NCI-H187 (cell line): ENCODE measurements at places on chromosomes 13 and 19.
A peak's percentile ranks its signal among the peaks of the same experiment; 100 is the strongest.

DNA sequence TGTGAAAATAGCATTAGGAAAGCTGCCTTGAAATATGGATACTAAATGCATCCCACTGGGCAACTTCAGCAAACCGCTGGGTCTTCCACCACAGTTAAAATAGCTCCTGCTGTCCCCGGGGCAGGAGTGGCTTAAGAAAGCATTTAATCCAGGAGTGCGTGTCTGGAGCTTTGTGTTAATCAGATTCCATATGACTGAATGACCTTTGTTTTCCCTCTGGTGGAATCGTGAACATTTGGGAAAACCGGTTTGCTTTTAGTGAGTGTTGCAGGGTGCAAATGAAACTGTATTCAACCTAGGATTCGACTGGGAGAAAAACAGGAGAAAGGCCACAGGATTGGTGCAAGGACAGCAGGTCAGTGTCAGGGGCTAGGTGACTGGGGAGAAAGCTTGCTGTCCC lies 237.6 kb upstream of the MAB21L1 start:
- no peak for DNase-seq

GRCh38 chr19:37991176-37991835 lies 84.3 kb downstream of the SIPA1L3 start:
- no peak for DNase-seq

- DNase-seq: peak; percentile 55
These were observed 5.5 kb downstream of the HRC start for GRCh38 chr19:49149652-49150105.

- DNase-seq: no peak
These were observed 1.9 kb upstream of the CCNP start for GRCh38 chr19:40228346-40228745.

GRCh38 chr13:112447306-112447705 lies 71.2 kb downstream of the SPACA7 start:
- no peak for DNase-seq

DNA sequence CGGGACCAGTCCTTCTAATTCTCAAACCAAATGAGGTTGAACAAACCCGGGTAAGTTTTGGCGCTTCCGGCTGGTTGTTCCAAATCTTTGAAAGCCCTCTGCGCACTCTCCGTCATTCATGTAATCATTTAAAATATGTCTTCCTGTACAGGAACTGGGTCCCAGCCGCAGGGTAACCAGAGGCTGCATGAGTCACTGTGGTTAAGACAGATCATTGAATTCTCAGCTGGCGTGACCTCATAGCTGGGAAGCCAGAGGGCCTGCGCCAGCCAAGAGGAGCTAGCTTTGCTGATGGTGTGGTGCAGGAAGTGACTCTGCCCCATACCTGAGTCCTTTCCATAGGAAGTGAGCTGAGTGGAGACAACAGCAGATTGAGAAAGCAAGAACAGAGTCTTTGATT lies 135.2 kb downstream of the TSHZ3 start:
- DNase-seq: no peak

GRCh38 chr13:50309318-50309717 lies 294.1 kb downstream of the KCNRG start:
- DNase-seq: no peak

DNA sequence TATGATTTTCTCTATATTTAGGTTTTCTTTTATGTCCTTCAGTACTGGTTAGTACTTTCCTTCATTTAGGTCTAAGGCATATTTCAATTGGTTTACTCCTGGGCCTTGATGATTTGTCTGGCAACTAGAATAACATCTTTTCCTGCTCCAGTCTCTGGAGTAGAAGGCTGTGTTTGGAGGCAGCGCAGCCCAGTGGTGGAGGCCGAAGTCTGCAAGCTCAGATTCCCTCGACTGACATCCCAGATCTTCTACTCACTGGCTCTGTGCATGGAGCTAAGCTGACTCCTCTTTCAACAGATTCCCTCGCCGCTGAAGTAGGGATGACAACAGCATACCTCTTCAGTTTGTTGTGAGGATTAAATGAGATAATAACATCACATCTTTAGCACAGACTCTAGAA lies 141.0 kb downstream of the RAP2A start:
- DNase-seq: no peak

DNA sequence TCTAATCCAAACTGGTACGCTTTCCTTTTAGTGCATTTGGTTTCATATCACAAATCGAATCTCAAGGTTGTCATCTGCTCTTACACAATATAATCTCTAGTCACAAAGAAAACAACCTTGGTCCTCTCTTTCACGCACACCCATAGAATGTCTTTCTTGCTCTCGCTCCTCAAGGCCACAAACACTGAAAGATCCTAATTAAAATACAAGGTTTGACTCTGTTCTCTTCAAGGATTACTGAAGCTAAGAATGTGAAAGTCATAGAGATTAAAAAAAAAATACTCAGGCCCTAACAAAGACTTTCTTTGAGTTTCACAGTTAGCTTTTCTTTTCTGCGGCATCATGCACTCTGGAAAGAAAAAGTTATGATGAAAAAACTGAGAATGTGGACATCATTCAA lies 891.5 kb downstream of the EFNB2 start:
- no peak for DNase-seq

DNA sequence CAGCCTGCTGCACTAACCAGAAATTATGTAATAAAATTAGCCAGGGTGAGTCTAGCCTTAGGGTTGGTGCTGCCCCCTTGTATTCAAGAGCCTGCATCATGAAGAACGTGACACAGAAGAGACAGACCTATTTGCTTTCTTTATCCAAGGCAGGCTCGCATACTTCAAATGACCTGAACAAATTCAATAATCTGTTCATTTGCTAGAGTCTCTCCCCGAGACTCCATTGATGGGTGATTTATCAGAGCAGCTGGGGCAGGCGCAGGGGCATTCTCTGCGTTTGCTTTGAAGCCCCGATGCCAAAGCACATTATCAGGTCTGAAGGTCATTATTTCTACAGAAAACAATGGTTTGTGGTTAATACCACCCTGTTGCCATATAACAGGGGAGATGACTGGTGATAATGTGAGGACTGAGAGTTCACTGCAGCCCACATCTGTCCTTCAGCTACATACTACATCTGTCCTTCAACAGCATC lies 520.3 kb downstream of the DIAPH3 start:
- no peak for DNase-seq

- no peak for DNase-seq
These were observed 12.0 kb downstream of the BCAM start for GRCh38 chr19:44820648-44821609.

- no peak for DNase-seq
These were observed 297.8 kb downstream of the ZNF536 start for GRCh38 chr19:30670011-30670329.

DNA sequence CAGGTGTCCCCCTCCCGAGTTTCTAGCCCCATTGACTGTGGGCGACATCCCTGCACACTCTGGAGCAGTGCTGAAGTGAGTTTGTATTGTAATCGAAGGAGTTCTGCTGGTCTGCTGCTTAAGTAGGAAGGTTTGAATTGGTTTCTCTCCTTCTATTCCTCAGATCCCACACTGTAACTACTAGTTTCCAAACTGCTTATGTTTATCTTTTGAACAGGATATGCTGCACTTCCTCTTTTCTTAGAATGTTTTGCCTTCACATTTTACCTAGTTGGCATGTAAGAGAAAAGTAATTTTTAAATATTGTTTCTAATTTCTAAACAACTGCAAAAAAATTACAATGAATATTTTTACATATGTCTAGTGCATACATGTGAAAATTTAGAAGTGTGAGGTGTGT lies 511.8 kb downstream of the KLF12 start:
- no peak for DNase-seq

DNA sequence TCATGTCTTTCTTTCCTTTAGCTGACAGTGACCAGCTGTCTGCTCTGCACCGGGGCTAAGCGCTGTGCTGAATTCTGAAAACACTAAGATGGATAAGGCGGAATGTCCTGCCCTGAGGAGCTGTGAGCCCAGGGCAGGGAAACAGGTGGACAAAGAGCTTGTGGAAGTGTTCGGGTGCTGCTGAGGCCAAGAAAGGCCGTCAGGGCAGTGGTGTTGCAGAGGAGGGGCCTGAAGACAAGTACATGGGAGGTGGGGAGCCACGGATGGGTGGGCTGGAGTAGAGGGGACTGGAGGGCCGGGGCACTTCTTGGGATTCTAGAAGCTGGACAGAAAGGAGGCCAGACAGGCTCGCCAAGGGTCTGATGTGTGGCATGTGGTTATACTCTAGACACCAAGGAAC lies 66.2 kb upstream of the GPR183 start:
- no peak for DNase-seq

DNA sequence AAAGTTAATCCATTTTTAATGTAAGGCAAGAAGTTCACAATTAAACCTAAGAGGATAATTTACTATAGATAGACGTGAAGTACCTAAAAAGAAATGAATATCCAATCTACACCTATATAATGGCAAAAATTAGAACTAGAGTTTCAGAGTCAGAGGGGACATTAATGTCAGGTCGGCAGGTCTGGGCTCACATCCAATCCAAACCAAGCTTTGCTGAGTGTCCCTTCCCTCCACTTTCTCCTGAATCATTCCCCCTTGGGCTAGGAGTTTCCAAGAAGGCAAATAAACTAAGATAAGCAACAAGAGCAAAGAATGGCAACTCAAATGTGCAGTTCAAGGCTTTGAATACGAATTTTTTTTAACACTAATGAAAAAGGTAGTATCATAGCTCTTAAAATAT lies 2.9 kb downstream of the FLT3 start:
- DNase-seq: no peak

DNA sequence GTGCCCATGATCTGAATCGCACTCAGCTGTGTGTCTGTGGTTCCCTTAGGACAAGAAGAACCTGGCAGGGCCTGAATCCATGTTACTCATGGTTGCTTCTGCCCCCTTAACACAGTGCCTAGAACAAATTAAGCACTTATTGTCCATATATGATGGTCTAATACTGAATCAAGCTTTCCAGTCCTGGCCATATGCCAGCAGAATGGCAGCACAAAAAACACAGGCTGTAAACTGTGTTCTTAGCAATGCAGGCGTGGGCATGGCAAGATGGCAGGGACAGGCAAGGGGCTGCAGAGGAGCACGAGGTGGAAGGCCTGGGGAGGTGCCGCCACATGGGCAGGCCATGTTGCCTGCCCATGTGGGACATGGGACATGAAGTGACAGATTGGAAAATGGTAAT lies 68.2 kb downstream of the LATS2 start:
- DNase-seq: no peak

GRCh38 chr13:57813651-57814050 lies 182.1 kb downstream of the PCDH17 start:
- DNase-seq: no peak

DNA sequence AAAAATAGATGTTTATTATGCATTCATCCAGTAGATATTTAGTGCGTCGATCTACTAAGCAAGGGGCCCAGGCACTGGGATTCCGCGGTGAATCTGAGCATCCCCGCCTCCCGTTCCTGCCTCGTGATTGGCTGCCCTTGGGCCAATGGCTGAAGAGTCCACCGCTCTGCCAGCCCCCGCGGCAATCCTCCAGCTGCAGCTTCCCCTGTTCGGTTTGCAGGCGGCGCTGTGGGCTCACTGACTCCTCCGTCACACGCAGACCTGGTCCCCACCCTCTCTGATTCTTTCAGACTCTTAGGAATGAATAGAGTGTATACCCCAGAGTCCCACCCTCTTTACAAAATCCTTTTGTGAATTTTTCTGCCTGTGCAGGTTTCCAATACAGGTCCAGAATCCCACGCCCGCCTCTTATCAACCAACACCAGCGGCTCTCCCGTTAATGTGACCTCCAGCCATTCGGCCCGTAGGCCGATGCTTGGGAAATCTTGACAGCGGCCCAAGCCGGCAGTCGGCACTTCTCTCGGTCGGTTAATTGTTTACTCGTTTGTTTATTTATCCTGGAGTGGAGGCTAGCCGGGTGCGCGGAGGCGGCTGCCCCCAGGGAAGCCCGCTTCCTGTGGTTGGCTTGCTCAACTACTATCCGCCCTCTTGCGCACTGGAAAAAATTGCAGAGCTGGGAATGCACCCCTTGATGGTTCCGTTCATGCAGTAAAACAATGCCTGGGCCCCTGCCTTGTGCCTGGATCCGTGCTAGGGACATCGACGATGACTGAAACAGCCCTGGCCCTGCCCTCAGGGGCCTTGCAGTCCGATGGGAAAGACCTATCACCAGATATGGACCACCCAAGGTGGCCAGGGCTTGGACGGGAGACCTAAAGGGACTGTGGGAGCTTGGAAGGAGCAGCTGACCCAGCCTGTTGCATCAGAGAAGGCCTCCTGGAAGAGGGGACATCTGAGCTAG lies 4.5 kb upstream of the ARHGAP35 start:
- no peak for DNase-seq

GRCh38 chr13:32224916-32225315 lies 90.2 kb downstream of the ZAR1L start:
- no peak for DNase-seq

DNA sequence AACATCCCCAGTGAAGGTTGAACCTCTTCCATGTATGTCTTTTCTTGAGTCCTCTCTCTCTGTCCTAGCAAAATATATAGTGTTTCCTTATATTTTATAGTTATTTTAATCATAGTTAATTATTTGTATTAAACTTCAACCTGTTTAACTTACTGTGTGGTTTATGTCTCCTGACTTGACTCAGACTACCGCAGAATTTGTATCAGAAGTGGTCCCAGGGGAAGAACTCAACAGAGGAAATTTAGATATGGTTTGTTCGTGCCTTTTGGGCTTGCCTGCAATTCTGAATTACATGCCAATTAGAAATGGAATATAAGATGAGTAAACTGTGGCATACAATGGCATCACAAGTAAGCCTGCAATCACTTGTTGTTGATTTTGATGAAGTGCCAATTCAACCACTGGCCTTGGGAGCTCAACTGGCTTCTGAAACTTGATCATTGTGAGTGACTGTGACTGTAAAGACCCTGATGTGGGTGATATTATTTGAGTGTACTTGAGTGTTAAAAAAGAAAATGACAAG lies 1459.5 kb upstream of the PCDH20 start:
- DNase-seq: no peak

DNA sequence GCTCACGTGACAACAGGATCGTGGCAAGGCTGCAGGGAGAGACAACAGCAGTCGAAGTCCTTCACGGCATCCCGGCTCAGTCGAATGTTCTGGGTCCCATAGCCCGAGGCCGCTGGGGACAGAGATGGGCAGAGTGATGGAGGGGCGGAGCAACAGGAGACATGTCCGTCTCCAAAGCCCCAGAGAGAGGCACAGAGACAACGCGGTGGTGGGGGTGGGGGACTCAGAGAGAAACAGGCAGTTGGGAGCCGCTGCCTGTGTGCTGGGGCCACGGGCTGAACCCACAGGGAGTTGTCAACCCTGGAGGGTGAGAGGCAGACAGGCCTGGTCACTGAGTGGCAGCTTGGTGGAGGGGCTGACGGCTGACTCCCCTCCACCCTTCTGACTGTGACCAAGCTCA lies 20.4 kb downstream of the NOSIP start:
- no peak for DNase-seq

DNA sequence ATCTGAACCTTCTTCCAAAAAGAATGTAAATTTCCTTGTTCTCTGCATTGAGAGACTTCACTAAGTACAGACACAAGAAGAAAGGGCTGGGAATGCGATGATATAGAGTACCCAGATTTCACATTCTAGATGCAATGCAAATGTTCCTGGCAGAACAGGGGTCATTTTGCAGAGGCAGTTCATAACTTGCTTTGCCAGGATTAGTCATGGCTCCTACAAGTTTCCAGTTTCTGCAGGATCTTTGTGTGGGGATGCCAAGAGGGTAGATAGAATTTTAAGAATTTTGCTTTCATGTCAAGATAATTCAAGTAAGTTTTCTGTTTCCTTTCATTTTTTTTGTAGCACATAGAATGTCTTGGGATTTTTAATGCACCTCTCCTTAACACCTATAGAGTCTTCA lies 181.2 kb downstream of the FGF9 start:
- no peak for DNase-seq
